ENCODE measurements at places on chromosomes 3 and 15. TPM values are rescaled to one million over a fixed set of nuclear protein-coding genes. Genes with fewer than 3 reads are reported as not detected.

Gene DPP8
- 63.5 TPM for total RNA-seq

Gene EXD1
- total RNA-seq = not detected

Gene RASA2
- 15.3 TPM for total RNA-seq

Gene RNF13
- total RNA-seq = 62.6 TPM

Gene CLDN1
- total RNA-seq = 0.79 TPM

Gene EPHA3
- 0.14 TPM for total RNA-seq

Gene GNAT1
- not detected for total RNA-seq

Gene UBA3
- 74.2 TPM for total RNA-seq

Gene RYR3
- not detected for total RNA-seq

Gene NAALADL2
- 0.56 TPM for total RNA-seq

Gene PLA2G4F
- not detected for total RNA-seq

Gene TM4SF4
- not detected for total RNA-seq

Gene CCDC54
- not detected for total RNA-seq

Gene KIF23
- total RNA-seq = 13.8 TPM

Data from dermis blood vessel endothelial cell (primary cell).